ENCODE measurements at places on chromosomes 2 and 18. TPM values are rescaled to one million over a fixed set of nuclear protein-coding genes. Genes with fewer than 3 reads are reported as not detected.

Gene FNDC4
- 7.4 TPM for total RNA-seq

DNA sequence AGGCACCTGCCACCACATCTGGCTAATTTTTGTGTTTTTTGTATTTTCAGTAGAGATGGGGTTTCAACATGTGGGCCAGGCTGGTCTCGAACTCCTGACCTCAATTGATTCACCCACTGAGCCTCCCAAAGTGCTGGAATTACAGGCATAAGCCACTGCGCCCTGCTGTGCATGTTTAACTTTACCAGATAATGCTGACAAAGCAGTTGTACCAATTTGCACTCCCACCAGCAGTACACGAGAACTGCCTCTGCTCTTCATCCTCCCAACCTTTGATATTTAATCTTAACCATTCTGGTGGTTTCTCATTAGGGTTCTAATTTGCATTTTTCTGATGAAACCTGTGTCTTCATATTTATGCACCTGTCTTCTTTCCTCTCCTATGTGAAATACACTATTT, 12.0 kb upstream of the DYM start:
- H3K36me3 ChIP-seq = no peaks in the 10 kb centered on the region
- DNase-seq = no peak
- H3K4me1 ChIP-seq = no peaks in the 10 kb centered on the region
- H3K27me3 ChIP-seq = no peaks in the 10 kb centered on the region
- H3K4me3 ChIP-seq = no peak overlapping the region

Gene OSBPL1A
- 56.7 TPM for total RNA-seq

Gene POTEI
- 0.35 TPM for total RNA-seq

DNA sequence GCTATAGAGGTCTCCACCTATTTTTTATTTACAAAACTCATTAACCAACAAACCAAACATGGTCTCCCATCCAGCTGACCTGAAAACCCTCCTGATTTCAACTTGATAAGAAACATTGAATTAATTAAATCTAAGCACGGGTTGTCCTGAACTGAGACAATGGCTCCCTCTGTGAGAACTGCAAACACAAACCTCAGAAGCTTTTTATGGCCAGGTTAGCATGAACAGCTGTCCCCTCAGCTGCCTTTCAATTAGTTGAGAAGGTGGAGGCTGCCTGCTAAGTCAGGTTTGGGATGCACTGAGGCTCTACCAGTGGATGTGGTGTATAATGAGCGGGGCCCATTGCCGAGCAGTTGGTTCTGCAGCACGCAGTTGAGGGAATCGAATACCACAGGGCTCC, 258.5 kb upstream of the DDX18 start:
- H3K27me3 ChIP-seq = no peaks in the 10 kb centered on the region
- no peak overlapping the region for H3K4me3 ChIP-seq
- no peak for DNase-seq
- H3K4me1 ChIP-seq = no peaks in the 10 kb centered on the region
- H3K36me3 ChIP-seq = no peaks in the 10 kb centered on the region

Measured in uterus (tissue), 4 donors.